Effector CD4-positive, alpha-beta T cell (primary cell): ENCODE measurements at places on chromosomes 12 and 14.

DNA sequence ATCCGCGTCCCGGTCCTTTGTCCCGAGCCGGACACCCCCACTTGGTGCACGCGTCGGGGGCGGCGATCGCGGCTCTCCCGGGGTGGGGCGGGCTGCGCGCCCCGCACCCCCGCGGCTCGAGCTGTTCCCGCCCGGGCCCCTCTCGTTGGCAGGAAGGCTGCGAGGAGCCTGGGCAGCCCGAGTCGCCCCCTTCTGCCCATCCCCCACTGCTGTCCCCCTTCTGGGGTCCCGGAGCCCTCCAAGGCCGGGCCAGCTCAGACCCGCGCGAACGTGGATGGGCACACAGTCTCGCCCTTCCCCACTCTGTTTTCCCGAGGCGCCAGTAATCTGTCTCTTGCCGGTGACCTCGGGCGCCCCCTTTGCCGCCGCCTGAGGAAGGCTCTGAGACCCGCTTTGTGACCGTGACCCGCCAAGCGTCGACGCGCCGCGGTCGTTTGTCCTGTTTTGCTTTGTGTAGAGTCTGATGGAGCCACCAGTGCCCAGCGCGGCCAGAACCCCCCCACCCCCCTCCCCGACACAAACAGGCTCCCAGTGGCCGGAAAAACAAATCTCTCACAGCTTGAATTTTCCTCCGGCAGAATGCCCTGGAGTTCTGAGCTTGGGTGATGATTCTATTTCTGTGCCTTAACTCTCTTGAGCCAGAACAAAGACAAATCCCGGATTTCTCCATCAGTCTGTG, 610 bp downstream of the C14orf132 start:
- no peak for DNase-seq

- DNase-seq: no peak
Measured at GRCh38 chr14:32784405-32784804, 154.3 kb upstream of the NPAS3 start.

- DNase-seq: no peak
Measured at GRCh38 chr12:49667325-49668090, 39.7 kb downstream of the FMNL3 start.

DNA sequence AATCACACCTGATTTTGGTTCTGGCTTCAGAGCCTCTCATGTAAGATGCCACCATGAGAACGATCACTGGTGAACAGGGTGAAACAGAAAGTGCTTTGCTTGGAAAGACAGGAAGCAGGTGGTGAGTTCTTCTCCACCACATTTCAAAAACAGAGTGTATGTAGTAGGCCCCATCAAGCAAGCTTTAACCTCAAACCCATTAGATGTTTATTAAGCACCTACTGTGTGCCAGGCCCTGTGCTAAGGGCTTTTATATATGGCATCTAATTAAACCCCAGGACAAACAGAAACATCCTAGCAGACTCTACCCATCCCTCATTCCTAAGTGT, 47.8 kb upstream of the MED13L start:
- DNase-seq: peak; percentile 2

DNA sequence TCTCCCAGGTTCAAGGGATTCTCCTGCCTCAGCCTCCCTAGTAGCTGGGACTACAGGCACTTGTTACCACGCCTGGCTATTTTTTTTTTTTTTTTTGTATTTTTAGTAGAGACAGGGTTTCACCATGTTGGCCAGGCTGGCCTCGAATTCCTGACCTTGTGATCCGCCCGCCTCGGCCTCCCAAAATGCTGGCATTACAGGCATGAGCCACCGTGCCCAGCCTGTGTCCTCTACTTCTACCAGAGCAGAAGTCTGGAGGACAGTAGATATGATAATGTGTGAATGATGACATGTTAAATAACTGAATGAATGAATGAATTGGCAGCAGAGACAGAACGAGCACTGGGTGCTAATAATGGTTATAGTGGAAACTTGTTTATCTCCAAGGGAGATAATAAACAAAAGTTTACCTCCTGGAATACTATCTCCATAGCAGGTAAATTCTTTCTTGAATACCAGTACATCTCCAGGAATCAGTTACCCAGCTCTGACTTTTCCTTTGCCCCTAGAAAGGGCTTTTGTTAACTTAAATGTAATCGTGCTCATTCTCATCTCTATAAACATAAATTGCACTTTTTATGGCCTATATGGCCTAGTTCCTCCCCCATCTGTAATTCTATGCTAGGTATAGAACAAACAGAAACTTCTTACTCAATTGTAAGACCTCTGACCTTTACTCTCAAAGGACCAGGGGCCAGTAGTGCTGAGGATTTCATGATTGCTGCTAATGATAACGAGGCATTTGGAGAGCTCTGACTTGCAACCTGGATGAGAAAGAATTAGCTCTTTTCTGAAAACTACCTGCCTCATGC, 7.2 kb upstream of the LGALS3 start:
- no peak for DNase-seq

GRCh38 chr12:122382919-122383350, 39.5 kb downstream of the CLIP1 start:
- no peak for DNase-seq

GRCh38 chr12:76374386-76375020, 26.3 kb upstream of the BBS10 start:
- no peak for DNase-seq

GRCh38 chr14:22566845-22567244, 22.2 kb downstream of the DAD1 start:
- DNase-seq: no peak

DNA sequence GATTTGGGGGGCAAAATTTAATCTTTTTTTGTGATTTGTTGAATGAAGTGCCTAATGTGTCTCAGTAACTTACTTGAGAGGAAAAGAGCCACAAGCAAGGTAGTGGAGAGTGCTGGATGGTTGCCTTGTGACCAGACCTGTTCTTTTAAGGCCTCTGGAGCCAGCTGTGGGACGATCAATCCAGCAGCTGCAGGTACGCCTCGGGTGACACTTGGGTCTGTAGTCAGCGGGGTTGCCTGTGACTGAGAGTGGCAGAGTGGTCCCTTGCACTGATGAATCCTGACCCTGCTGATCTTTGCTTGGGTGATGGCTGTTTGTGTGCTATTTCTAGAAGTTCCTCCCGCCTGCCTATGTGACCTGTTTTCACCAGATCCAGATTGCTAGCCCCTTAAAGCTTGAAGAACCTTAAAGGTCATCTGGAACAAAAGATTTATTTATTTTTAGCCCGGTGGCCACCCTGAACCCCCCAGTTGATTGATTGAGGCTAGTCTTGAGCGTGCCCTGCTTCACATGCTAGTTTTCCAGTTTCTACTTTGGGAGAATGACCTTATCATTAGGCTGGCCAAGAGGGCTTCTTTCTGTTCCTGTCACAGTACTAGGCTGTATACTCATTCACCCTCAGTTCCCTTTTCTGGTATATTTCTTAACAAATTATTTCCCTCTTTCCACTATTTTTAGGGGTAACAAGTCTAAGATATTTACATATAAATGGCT, 23.2 kb downstream of the PRKCH start:
- DNase-seq: no peak

DNA sequence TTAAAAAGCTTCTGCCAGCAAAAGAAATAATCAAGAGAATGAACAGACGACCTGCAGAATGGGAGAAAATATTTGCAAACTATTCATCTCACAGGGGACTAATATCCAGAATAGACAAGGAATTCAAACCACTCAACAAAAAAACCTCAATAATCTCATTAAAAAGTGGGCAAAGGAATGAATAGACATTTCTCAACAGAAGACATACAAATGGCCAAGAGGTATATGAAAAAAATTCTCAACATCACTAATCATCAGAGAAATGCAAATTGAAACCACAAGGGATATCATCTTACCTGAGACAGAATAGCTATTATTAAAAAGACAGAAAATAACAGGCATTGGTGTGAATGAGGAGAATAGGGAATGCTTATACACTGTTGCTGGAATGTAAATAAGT, 270.0 kb downstream of the DACT1 start:
- DNase-seq: no peak

DNA sequence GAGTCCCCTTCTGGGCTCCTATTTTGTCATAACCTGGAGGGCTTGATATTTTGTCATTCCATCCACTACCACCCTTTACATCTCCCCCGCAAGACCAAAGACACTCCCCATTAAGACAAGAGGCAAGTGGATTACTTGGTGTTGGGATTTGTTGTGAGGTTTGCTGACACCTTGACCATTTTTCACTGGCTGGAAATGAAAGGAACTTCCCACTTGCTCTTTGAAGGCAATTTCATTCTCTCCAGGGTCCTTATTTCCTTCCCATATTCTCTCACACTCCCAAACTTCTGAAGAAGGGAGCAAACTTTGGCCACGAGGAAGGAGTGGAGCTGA, 14.9 kb downstream of the AGAP2 start:
- DNase-seq: no peak

GRCh38 chr14:60353420-60353819, 104.4 kb downstream of the PPM1A start:
- no peak for DNase-seq

GRCh38 chr12:70609203-70609602, 28.0 kb downstream of the PTPRB start:
- DNase-seq: no peak

DNA sequence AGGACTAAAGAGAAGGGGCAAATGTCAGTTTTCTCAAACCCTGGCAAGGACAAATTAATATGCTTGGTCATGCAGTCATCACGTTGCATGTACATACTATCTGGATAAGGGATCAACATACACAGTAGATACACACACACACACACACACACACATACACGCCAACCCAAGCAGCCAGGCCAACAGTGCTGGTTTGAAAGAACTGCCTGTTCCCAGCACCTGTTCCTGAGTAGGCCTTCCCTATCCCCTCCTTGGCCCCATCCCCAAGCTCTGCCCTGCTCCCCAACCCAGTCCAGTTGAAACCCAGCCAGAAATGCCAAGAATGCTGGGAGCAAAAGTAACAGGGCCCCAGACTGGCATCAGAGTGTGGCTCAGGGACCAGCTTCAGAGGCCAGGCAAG, 4.4 kb downstream of the ITGA7 start:
- DNase-seq: no peak

DNA sequence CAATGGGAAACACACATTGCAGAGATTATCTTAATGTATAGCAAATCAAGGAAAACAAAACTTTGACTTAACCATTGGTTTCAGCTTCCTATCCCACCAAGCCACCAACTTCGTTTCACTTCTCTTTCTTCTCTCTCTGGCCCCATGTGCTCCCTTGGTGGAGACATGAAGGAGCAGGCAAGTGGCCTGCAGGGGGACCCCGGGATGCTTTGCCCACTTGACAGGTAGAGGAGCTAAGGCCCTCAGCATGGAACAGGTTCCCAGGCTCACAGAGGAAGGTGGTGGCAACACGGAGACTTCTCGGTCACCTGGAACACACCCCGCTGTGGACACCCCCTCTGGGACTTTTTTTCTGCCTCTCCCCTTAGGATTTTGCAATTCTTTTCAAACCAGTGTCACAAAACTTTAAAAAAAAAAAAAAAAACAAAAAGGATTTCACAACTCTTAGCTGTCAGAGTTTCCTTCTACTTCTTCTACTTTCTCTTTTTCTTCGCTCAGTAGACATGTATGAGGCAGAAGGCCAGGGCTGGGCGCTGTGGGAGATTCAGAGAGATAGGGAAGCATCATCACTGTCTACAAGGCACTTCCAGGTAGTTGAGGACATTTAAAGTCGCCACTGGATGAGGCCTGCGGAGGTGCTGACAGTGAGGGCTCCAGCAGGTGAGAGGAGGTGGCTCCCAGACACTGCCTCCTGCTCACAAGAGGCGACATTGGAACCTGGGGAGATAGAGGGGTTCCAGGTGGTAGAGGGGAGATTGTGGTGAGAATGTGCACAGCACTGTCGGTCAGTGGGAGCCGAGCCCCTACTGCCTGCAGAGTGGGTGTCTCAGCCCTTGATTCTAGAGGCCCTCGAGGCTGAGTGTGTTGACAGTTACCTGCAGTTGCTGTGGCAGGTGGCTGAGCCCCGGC, 119.6 kb downstream of the GCH1 start:
- no peak for DNase-seq

DNA sequence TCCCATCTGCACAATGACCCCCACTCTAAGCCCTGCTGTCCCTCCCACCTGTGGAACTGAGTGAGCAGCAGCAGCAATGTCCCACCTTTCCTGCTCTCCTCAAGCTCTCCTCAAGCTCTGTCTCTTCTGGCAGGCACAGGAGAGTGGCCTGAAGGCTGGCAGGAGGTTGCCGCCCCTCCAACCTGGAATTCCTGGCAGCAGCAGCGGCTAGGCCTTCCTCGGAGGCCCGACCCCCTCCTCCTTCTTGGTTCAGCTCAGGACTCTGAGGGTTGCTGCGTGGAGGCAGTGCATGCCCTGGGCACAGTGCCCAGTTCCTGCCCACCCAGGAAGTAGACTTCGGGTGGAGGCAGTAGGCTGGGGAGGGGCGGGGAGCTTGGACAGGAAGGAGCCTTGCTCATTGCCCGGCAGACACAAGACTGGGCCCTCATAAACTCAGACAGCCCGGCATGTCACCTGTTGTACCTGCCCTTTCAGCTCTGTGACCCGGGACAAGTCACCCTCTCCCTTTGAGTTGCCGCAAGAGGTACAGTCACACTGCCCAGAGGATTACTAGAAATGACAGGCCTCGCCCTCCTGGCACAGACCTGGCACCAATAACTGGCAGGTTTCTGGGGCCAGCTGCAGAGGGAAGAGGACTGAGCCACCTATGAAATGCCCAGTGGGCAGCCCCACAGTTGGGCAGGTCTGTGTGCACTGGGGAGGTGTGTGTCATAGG, 2.1 kb upstream of the SERPINA1 start:
- no peak for DNase-seq

DNA sequence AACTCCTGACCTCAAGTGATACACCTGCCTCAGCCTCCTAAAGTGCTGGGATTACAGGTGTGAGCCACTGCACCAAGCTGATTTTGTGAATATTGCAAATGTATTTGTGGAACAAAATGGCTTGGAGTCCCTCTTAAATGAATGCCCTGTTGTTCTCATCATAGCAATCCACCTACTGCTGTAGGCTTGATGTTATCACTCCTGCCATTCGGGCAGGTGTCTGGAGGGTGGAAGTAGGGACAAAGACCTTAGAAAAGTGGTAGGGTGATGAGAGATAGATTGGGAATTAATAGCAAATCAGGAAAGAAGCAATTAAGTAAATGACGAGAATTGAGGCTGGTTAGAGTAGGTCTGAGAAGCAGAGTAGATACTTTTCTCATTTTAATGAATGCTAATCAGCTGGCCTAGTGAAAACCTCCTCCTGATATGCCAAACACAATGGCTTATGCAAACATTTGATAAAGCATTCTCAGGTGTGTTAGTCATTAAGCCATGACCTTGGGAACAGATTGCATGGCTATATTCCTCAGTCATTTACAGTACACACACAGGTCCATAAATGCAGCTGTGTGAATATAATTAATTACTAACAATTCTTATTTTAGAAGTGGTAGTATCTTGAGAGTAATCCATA, 60.5 kb upstream of the USP44 start:
- DNase-seq: no peak

DNA sequence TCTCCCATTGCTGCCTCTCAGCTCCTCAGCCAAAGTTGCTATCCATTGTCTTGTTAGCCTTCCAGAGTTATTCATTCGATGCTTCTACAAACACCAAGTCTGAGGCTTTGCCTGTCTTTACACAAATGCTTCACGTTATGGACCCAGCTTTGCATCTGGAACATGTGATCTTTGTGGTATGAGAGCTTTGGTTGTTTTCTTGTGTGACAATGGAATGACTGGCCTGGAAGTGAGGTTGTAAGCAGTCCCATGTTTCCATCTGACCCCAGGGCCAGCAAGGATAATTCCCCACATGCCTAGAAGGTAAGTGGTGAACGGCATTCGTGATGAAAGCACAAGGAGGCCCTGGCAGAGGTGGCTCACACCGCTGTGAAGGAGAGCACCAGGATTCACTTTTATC, 866.7 kb upstream of the TMEM132C start:
- no peak for DNase-seq

GRCh38 chr12:114344831-114345230, 61.1 kb downstream of the TBX5 start:
- DNase-seq: no peak
